ENCODE measurements at places on chromosomes 11 and 22.

GRCh38 chr22:26722159-26722558 is 64.8 kb downstream of the MIAT start:
- H3K36me3 ChIP-seq = no peaks in the 10 kb centered on the region
- H3K4me3 ChIP-seq = no peak overlapping the region
- no peak overlapping the region for H3K27ac ChIP-seq

DNA sequence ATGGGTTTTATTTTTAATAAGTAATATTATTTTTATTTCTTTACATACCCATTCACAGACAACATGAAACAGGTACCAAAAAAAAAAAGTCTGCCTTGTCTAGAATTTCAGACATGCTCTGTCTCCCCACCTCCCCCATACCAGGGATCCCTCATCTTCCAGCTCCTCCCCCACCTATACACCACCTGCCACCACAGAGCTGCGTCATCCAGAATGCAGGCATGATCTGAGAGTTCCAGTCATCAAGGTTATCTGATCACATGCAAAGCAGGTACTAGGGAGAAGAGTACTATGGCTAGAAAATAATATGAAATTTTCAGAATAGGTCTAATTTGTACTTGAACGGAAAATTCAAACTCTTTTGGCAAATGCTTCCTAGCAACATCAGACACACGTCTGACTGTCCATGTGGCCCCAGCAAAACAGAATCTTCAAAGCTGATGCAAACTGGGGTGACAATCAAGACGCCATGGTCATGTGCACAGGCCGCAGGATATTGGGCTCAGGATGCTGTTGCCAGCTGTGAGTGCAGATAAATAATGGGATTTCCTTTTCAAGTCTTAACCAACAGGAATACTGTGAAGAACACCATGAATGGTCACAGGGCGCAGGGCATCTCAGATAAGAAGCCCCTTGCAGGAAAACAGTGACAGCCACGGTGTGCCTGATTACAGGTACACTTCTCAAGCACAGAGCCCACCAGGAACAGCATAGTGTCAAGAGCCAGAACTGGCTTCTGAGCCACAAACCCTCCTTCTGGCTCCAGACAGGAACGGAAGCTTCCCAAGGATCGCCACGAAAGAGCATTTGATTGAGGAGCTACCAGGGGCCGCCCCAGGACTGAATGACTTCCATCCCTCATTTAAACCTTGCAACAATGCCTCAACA is 169.5 kb downstream of the EFCAB6 start:
- H3K4me3 ChIP-seq = no peak overlapping the region
- no peaks in the 10 kb centered on the region for H3K27me3 ChIP-seq
- no peaks in the 10 kb centered on the region for H3K36me3 ChIP-seq
- H3K27ac ChIP-seq = no peak overlapping the region
- H3K4me1 ChIP-seq = no peaks in the 10 kb centered on the region

- no peak overlapping the region for H3K27ac ChIP-seq
- H3K36me3 ChIP-seq = no peaks in the 10 kb centered on the region
- H3K27me3 ChIP-seq = no peaks in the 10 kb centered on the region
- no peak for DNase-seq
Measured at GRCh38 chr11:124988063-124988462, 34.1 kb downstream of the CCDC15 start.

DNA sequence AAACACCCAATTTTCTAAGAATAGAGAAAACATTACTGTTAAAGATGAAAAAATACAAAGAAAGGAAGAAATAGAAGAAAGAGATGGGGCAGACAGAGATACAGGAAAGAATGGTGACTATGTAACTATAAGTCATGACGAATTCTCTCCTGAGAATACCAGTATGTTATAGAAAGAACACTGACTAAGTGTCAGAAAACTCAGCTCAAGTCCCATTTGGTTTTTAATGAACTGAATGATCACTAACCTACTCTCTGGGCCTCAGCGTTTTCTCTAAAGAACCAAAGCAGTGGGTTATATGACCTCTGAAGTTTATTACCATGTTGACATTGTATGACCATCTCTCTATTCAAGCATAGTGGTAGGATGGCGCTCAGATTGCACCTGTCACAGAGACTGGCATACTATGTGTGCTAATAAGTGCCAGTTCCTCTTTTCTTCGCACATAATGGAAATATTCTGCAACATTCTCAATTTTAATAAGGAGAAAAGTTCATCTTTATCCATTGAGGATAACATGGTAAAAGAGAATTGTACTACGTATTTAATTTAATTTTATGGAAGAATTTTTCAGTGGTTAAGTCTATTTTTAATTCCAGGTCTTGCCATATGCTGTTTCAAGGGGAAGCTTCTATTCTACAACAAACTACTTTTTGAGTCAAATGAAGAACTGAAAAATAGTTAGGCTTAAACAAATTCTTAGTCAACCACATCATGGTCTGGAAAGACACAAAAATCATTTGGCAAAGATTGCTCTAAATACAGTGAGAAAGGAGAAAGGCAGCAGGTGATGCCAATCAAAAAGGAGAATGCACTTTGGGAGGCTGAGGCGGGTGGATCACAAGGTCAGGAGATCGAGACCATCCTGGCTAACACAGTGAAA is 25.0 kb upstream of the EED start:
- DNase-seq = no peak
- peaks cover 10% of the 10 kb centered on the region for H3K27me3 ChIP-seq
- H3K4me3 ChIP-seq = no peak overlapping the region
- H3K4me1 ChIP-seq = no peaks in the 10 kb centered on the region
- H3K36me3 ChIP-seq = no peaks in the 10 kb centered on the region
- no peak overlapping the region for H3K27ac ChIP-seq

DNA sequence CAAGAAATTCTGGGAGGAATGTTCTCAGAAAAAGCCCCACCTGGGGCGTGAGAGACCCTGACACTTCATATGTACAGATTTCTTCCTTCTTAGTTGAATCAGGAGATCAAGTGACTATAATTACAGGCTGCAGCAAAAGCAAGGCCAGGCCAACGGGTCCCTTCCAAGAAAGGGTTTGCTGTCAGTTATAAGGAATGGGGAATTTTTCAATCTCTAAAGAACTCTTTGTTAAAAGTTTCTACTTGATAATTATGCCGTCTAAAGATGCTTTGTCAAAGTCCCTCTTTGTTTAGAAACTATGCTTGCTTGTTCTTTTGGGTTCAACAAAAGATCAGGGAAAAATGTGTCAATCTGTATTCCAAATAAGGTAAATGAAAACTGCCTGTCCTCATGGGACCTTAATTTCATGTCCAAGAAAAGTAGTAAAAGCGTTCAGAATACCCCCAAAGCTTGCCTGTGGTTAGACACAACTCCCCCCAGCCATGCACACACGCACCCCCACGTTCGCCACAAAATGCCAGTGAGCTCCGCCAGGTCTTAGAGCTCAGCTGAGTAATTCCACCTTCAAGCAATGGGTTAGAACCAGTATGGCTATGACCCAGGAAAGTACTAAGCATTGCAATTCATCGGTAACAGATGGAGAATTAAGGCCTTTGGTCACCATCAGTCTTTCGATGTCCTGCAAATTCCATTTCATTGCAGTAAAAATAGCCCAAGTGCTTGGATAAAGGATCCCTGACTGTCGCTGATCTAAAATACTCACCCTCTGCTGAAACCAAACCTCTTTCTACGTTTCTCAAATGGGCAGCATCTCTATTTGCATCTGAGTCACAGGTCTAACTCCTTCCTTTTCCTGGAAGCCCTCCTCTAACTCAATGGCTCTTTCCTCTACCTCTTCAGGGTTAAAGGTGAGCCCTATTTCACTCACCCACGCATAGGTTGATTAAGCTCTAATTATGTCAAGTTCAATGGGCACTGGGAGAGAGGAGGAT is 419.2 kb upstream of the SYN3 start:
- H3K4me3 ChIP-seq = no peak overlapping the region
- no peaks in the 10 kb centered on the region for H3K4me1 ChIP-seq
- DNase-seq = peak; percentile 76

GRCh38 chr22:19565382-19566278 is 41.4 kb upstream of the CLDN5 start:
- no peak for DNase-seq
- peaks cover 4% of the 10 kb centered on the region for H3K27me3 ChIP-seq
- H3K4me1 ChIP-seq = no peaks in the 10 kb centered on the region
- no peak overlapping the region for H3K4me3 ChIP-seq
- no peaks in the 10 kb centered on the region for H3K36me3 ChIP-seq

DNA sequence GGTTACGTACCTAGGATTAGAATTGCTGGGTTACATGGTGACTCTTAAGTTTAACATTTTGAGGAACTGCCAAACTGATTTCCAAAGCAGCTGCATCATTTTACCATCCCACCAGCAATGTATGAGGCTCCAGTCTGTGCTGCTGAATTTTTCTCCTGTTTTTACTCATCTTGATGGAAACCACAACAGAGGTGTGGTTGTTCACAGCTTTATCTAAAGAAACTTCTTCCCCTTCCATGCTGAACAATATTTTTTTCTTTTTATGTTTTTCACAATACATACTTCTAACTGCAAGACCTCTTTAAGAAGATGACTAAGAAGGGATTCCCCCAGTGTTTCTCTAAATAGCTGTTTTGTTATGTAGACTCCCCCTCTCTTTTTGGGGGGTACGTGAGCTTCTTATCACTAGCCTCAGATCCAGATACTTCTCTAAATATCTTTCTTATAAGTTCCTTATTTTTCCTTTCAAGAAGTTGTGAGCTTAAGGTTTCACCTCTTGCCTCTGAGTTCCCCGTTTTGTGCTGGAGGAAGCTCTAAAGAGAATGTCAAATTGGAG is 24.0 kb downstream of the TCP11L1 start:
- no peak overlapping the region for H3K4me3 ChIP-seq
- peaks cover 3% of the 10 kb centered on the region for H3K4me1 ChIP-seq
- H3K36me3 ChIP-seq = peaks cover 6% of the 10 kb centered on the region
- H3K27ac ChIP-seq = no peak overlapping the region
- no peaks in the 10 kb centered on the region for H3K27me3 ChIP-seq
- DNase-seq = peak; percentile 52

DNA sequence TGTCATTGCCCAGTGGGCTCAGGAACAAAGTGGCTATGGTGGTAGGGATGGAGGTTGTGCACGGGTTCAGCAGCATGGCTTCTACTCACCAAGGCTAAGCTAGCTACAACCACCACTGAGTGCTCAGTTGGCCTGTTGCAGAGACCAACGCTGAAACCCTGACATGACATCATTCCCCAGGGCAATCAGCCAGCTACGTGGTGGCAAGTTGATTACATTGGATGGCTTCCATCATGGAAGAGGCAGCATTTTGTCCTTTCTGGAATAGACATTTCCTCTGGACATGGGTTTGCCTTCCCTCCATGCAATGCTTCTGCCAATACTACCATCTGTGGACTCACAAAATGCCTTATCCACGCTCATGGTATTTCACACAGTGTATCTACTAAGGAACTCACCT is 634.3 kb downstream of the OPCML start:
- H3K4me1 ChIP-seq = no peaks in the 10 kb centered on the region
- no peaks in the 10 kb centered on the region for H3K27me3 ChIP-seq
- no peak overlapping the region for H3K4me3 ChIP-seq
- H3K27ac ChIP-seq = no peak overlapping the region
- DNase-seq = peak; percentile 69

- H3K4me3 ChIP-seq = peak overlapping the region; percentile 83
- peak overlapping the region; percentile 66 for H3K27ac ChIP-seq
Measured at GRCh38 chr11:9313648-9314290, 624 bp downstream of the TMEM41B start.

- H3K27ac ChIP-seq = peak overlapping the region; percentile 8
- peaks cover 20% of the 10 kb centered on the region for H3K4me1 ChIP-seq
- H3K36me3 ChIP-seq = no peaks in the 10 kb centered on the region
- H3K4me3 ChIP-seq = no peak overlapping the region
- no peaks in the 10 kb centered on the region for H3K27me3 ChIP-seq
Measured at GRCh38 chr11:130653838-130654636, 205.6 kb downstream of the ADAMTS15 start.

GRCh38 chr22:43553451-43554258 is 141.8 kb downstream of the MPPED1 start:
- DNase-seq = no peak
- H3K27me3 ChIP-seq = no peaks in the 10 kb centered on the region
- H3K4me3 ChIP-seq = no peak overlapping the region

GRCh38 chr11:95307286-95307685 is 76.3 kb upstream of the SESN3 start:
- no peaks in the 10 kb centered on the region for H3K4me1 ChIP-seq
- H3K4me3 ChIP-seq = no peak overlapping the region
- H3K27ac ChIP-seq = no peak overlapping the region

GRCh38 chr11:26028393-26028911 is 303.5 kb upstream of the ANO3 start:
- peak; percentile 58 for DNase-seq
- no peak overlapping the region for H3K4me3 ChIP-seq
- no peaks in the 10 kb centered on the region for H3K36me3 ChIP-seq
- no peaks in the 10 kb centered on the region for H3K4me1 ChIP-seq

GRCh38 chr11:2833051-2833715 is 52.4 kb downstream of the CDKN1C start:
- no peak for DNase-seq
- no peak overlapping the region for H3K4me3 ChIP-seq
- H3K36me3 ChIP-seq = no peaks in the 10 kb centered on the region
- H3K27me3 ChIP-seq = peaks cover 5% of the 10 kb centered on the region
- no peak overlapping the region for H3K27ac ChIP-seq

GRCh38 chr22:17348464-17349103 is 20.7 kb upstream of the CECR2 start:
- no peaks in the 10 kb centered on the region for H3K27me3 ChIP-seq
- H3K36me3 ChIP-seq = no peaks in the 10 kb centered on the region
- H3K27ac ChIP-seq = no peak overlapping the region
- H3K4me3 ChIP-seq = no peak overlapping the region

- no peaks in the 10 kb centered on the region for H3K4me1 ChIP-seq
- no peaks in the 10 kb centered on the region for H3K27me3 ChIP-seq
- no peaks in the 10 kb centered on the region for H3K36me3 ChIP-seq
- H3K4me3 ChIP-seq = no peak overlapping the region
Measured at GRCh38 chr11:16338393-16338792, 18.0 kb downstream of the SOX6 start.

- peaks cover 4% of the 10 kb centered on the region for H3K4me1 ChIP-seq
- H3K27ac ChIP-seq = no peak overlapping the region
- no peak overlapping the region for H3K4me3 ChIP-seq
- H3K36me3 ChIP-seq = no peaks in the 10 kb centered on the region
- DNase-seq = no peak
Measured at GRCh38 chr22:23683545-23683944, 7.3 kb upstream of the RGL4 start.

GRCh38 chr11:40281052-40281580 is 1178.3 kb downstream of the LRRC4C start:
- H3K36me3 ChIP-seq = no peaks in the 10 kb centered on the region
- DNase-seq = peak; percentile 64
- H3K4me1 ChIP-seq = no peaks in the 10 kb centered on the region
- H3K27ac ChIP-seq = no peak overlapping the region

GRCh38 chr11:22634897-22635629 is 9.4 kb upstream of the FANCF start:
- no peak overlapping the region for H3K27ac ChIP-seq
- H3K4me3 ChIP-seq = no peak overlapping the region
- DNase-seq = peak; percentile 51
- no peaks in the 10 kb centered on the region for H3K4me1 ChIP-seq
- H3K36me3 ChIP-seq = no peaks in the 10 kb centered on the region

- peaks cover 3% of the 10 kb centered on the region for H3K4me1 ChIP-seq
- no peaks in the 10 kb centered on the region for H3K36me3 ChIP-seq
- H3K4me3 ChIP-seq = no peak overlapping the region
- DNase-seq = peak; percentile 32
Measured at GRCh38 chr11:9660886-9661285, 3.0 kb upstream of the SWAP70 start.

All from fibroblast of lung (primary cell).